Cardiac muscle cell (in vitro differentiated cells and primary cell): ENCODE measurements at places on chromosomes 4 and X. TPM values are rescaled to one million over a fixed set of nuclear protein-coding genes. Genes with fewer than 3 reads are reported as not detected.

Gene GAB3
- 0.17 TPM in 1 of 2 replicates, not detected in the other for polyA plus RNA-seq

Gene ZNF157
- polyA plus RNA-seq = 1.00 TPM in 1 of 2 replicates, not detected in the other

Gene ZNF674
- polyA plus RNA-seq = 1.3 and 1.6 TPM in 2 replicates

Gene ZNF827
- polyA plus RNA-seq = 8.9 and 13.2 TPM in 2 replicates

Gene COL25A1
- 2.5 and 3.5 TPM in 2 replicates for polyA plus RNA-seq

Gene SPACA5
- polyA plus RNA-seq = not detected in 2 replicates

Gene PNMA5
- polyA plus RNA-seq = not detected in 2 replicates

Gene CD38
- 0.69 TPM in 1 of 2 replicates, not detected in the other for polyA plus RNA-seq

Gene HSFX2
- polyA plus RNA-seq = 0.43 TPM in 1 of 2 replicates, not detected in the other

Gene AMER1
- 0.02 and 0.04 TPM in 2 replicates for polyA plus RNA-seq

Gene HTN1
- not detected in 2 replicates for polyA plus RNA-seq

Gene SHOX
- polyA plus RNA-seq = not detected in 2 replicates

Gene AFF2
- polyA plus RNA-seq = 4.4 and 5.4 TPM in 2 replicates

Gene MAGEA8
- polyA plus RNA-seq = 0.34 TPM in 1 of 2 replicates, not detected in the other

Gene P2RY4
- 0.17 TPM in 1 of 2 replicates, not detected in the other for polyA plus RNA-seq

Gene BDH2
- polyA plus RNA-seq = 101 and 131 TPM in 2 replicates

Gene KLHL2
- polyA plus RNA-seq = 39.8 and 46.3 TPM in 2 replicates

Gene ARSD
- 23.5 and 29.7 TPM in 2 replicates for polyA plus RNA-seq

Gene ATP2B3
- 0.06 and 0.42 TPM in 2 replicates for polyA plus RNA-seq

Gene FGFBP2
- polyA plus RNA-seq = not detected in 2 replicates

Gene RBBP7
- polyA plus RNA-seq = 448 and 459 TPM in 2 replicates

Gene COX7B2
- not detected in 2 replicates for polyA plus RNA-seq

Gene PHOX2B
- not detected in 2 replicates for polyA plus RNA-seq

Gene FGFR3
- polyA plus RNA-seq = 39.2 and 40.9 TPM in 2 replicates

Gene FRG1
- 38.8 and 43.5 TPM in 2 replicates for polyA plus RNA-seq

Gene SPATA4
- polyA plus RNA-seq = 2.2 and 2.5 TPM in 2 replicates

Gene TAF1
- 3.8 and 7.8 TPM in 2 replicates for polyA plus RNA-seq

Gene THAP9
- 4.4 and 13.5 TPM in 2 replicates for polyA plus RNA-seq

Gene AGA
- 4.0 and 7.5 TPM in 2 replicates for polyA plus RNA-seq

Gene RAP2C
- polyA plus RNA-seq = 28.7 and 32.8 TPM in 2 replicates

Gene PLP1
- polyA plus RNA-seq = not detected in 2 replicates

Gene GPRASP3
- polyA plus RNA-seq = 8.9 and 9.6 TPM in 2 replicates

Gene TMSB15C
- polyA plus RNA-seq = 3.3 and 3.8 TPM in 2 replicates

Gene CYLC1
- polyA plus RNA-seq = not detected in 2 replicates

Gene DMRTC1B
- polyA plus RNA-seq = 1.9 and 2.1 TPM in 2 replicates

Gene MAGEA2
- 0.82 TPM in 1 of 2 replicates, not detected in the other for polyA plus RNA-seq
